AG04450 (cell line): ENCODE measurements at places on chromosomes 13 and 19. TPM values are rescaled to one million over a fixed set of nuclear protein-coding genes. Genes with fewer than 3 reads are reported as not detected.

The KLF1 gene
- not detected in 2 replicates for polyA plus RNA-seq

- no peak for DNase-seq
Measured at GRCh38 chr13:34044041-34044440, 226.1 kb downstream of the RFC3 start.

DNA sequence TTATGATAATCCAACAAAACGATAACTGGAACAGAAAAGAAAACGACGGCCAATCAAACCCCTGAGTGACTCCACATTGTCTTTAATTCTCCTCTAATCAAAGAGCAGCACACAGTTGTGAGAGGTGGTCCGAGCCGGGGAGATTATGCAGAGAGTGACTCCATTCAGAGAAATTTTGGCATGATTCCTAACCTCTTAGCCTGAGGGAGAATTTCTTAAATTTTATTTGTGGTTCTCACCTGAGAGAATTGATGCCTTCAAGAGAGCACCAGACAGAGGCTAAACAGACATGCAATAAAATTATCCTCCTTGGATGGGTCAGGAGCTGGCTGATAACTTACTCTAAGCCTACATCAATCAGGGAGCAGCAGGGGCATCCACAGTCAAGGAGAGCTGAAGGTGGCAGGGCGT is 310.0 kb upstream of the KLF12 start:
- no peak for DNase-seq

The CFD gene
- 0.45 and 1.0 TPM in 2 replicates for polyA plus RNA-seq

DNA sequence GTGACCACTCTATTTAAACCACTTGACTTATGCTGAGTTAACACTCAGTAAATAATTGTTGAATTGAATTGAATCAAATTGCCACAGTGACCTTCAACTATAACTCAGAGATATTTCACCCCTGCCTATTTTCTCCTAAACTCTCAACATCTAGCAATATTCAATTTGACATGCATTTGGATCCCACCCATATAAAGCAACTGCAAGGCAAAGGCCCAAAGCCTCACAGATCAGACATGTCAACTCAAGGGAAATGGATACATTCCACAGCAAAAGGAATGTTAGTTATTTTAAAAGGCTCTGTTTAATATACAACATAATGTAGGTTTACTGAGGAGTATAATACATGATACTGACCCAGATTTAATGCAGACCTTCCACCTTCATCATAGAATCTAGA is 107.4 kb downstream of the KCTD12 start:
- DNase-seq: no peak
